HS-5 (cell line): ENCODE measurements at places on chromosomes 7 and 10.

DNA sequence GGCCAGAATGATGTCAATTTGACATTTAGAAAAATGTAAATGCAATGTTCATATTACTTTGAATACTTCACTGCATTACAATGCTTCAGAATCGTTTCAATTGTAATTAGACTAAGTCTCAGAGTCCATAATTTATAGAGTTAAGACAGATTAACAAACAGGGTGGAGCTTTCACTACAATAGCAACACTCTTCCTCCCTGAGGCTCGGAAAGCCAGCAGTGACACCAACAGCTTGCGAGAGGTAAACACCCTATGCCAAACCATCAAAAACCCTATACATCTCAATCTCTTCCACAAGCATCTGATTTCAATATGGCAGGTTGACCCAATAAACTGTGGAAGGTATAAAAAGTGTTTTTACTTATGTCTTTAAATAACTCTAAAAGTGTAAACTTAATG is 72.2 kb downstream of the DOCK4 start:
- no peak for DNase-seq

DNA sequence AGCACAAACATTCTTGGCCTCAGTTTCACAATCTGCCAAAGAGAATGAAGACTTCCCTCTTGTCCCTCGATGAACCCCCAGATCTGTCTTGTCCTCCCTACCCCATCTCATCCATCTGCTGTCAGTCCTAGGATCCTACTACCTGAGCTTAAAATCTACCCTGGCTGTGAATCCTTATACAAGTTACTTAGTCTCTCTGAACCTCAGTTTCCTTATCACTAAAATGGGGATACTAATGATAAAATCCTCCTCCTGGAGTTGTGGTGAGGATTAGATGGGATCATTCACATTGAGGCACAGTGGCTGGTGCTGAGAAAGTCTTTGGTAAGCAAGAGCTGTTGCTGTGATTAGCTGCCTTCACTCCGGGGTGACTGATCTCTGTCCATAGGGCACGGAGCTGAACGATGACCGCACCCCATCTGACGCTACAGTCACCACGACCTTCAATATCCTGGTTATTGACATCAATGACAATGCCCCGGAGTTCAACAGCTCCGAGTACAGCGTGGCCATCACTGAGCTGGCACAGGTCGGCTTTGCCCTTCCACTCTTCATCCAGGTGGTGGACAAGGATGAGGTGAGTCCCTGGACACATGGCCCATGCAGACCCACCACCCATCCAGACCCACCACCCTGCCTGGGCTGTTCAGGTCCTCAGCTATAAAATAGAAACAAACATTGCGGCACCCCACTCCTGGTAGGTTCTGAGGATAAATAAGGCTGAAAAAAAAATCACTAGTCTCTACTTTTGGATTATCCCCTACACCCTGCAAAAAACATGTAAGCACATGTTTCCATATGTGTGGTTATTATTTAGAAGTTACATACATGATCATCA is 102.5 kb downstream of the C10orf105 start:
- DNase-seq = no peak

GRCh38 chr10:88042160-88043100 is 179.0 kb downstream of the PTEN start:
- DNase-seq = no peak

DNA sequence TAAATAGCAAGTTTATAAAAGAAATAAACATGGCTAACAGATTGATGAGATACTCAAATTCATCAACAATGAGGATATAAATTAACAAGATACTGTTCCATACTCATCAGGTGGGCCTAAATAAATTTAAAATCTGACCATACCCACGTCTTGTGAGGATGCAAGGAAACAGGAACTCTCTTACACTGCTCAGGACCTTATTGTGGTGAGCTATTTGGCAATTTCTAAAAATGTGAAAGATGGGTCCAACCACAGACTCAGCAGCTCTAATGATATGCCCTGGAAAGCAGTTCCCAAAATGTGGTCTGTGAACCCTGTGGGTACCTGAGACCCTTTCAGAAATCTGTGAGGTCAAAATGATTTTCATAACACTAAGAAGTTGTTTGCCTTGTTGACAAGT is 21.5 kb downstream of the RPP38 start:
- no peak for DNase-seq

- DNase-seq = no peak
These were observed 49.0 kb upstream of the TPK1 start for GRCh38 chr7:144884896-144885295.
